Esophagus squamous epithelium (tissue), 5 donors: ENCODE measurements at places on chromosomes 6 and 20. TPM values are rescaled to one million over a fixed set of nuclear protein-coding genes. Genes with fewer than 3 reads are reported as not detected.

The RAET1L gene
- 50.0 TPM for total RNA-seq

The THEMIS gene
- total RNA-seq = 0.91 TPM

The FOXQ1 gene
- 10.1 TPM for total RNA-seq

DNA sequence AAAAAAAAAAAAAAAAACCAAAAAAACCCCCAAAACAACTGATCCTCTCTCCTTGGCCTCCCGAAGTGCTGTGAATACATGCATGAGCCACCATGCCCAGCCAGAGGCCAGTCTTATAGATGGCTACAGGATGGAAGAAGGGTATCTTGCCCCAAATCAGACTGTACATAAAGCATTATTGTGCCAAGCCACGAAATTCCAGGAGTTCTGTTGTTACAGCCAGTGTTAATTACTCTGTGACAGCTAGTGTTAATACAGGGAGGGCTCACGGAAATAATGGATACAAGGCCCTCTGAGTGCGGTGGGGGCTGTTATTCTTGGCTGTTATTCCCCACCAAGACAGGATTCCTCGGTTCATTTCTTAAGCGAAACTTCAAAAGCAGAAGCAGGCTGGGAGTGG, 1.4 kb upstream of the CLPSL2 start:
- no peaks in the 10 kb centered on the region for H3K36me3 ChIP-seq
- no peak for DNase-seq
- H3K27ac ChIP-seq = no peak overlapping the region
- H3K4me1 ChIP-seq = peaks cover 9% of the 10 kb centered on the region
- H3K4me3 ChIP-seq = no peak overlapping the region

DNA sequence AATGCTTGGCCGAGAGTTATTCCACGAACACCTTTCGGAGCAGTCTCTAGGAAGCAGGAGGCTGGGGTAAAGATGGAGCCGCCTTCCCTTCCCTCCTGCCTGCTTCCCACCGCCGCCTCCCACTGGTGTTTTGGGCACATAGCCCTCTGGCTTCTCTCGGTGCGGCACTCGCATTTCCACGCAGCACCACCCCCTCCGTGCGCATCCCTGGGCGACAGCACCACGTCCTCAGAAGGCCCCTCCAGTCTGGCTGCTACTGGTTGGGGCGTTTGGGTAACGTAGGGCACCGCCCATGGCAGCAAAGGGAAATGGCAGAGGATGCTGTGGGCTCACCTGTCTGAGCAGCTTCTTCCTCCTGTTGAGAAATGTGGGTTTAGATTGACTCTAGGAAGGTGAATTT, 2.4 kb downstream of the COL20A1 start:
- DNase-seq = no peak
- peaks cover 9% of the 10 kb centered on the region for H3K27me3 ChIP-seq
- no peaks in the 10 kb centered on the region for H3K4me1 ChIP-seq
- H3K27ac ChIP-seq = no peak overlapping the region

DNA sequence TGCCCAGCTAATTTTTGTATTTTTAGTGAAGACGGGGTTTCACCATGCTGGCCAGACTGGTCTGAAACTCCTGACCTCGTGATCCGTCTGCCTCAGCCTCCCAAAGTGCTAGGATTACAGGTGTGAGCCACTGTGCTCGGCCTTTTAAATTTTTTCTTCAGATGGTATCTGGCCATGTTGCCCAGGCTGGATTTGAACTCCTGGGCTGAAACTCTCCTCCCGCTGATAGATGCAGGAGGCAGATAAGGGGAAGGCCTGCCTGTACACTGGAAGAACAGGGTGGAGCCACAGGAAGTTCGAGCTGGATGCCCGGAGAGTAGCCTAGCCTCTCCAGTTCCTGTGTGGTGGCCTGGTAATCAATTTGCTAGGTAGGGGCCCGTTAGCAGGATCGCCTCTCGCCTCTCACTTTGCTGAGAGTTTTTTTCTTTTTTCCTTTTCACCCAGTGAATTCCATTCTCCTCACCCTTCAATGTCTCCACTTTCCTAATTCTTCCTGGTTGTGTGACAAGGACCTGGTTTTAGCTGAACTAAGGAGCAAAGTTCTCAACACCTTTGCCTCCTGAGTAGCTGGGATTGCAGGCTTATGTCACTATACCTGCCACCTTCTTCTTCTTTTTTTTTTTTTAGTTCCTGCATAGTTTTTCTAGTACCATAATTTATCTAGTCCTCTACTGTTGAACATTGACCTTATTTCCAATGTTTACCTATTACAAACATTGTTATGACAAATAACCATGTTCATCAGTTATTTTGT, 19.4 kb upstream of the ITCH start:
- no peaks in the 10 kb centered on the region for H3K36me3 ChIP-seq
- peaks cover 12% of the 10 kb centered on the region for H3K4me1 ChIP-seq
- no peak for DNase-seq

GRCh38 chr6:122719176-122719575, 60.3 kb upstream of the FABP7 start:
- H3K27ac ChIP-seq = no peak overlapping the region
- no peak for DNase-seq
- no peaks in the 10 kb centered on the region for H3K36me3 ChIP-seq
- H3K4me1 ChIP-seq = no peaks in the 10 kb centered on the region

DNA sequence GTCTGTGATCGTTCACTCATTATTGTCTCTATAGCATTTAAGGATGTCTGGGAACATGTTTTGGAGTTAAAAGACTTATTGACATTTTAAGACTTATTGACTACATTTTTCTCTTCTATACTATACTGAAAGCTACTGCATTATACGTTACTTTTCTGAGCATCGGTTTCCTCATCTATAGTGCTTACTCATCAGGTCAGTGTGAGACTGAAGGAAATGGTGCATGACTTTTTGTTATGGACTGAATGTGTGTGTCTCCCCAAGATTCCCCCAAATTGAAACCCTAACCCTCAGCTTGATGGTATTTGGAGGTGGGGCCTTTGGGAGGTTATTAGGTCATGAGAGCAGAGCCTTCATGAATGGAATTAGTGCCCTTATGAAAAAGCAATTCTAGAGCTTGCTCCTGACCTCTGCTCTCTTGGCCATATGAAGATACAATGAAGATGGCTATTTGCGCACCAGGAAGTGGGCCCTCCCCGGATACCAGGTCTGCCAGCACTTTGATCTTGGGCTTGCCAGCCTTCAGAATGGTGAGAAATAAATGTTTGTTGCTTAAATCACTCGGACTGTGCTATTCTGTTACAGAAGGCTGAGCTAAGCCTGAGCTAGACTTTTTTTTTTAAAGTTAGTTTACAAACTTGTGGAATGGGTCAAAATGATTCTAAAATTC, 243.7 kb upstream of the RREB1 start:
- H3K27me3 ChIP-seq = no peaks in the 10 kb centered on the region
- H3K4me3 ChIP-seq = no peak overlapping the region
- no peak for DNase-seq
- no peaks in the 10 kb centered on the region for H3K4me1 ChIP-seq
- H3K36me3 ChIP-seq = no peaks in the 10 kb centered on the region

GRCh38 chr6:52672412-52673025, 1.6 kb downstream of the TMEM14A start:
- peaks cover 15% of the 10 kb centered on the region for H3K36me3 ChIP-seq
- H3K27me3 ChIP-seq = no peaks in the 10 kb centered on the region
- DNase-seq = no peak

- no peak overlapping the region for H3K27ac ChIP-seq
- no peak overlapping the region for H3K4me3 ChIP-seq
- H3K4me1 ChIP-seq = peaks cover 54% of the 10 kb centered on the region
- no peak for DNase-seq
Measured at GRCh38 chr20:62136283-62137091, 6.7 kb downstream of the PSMA7 start.

GRCh38 chr6:33075568-33076405, at the start of gene HLA-DPB1:
Gene HLA-DPB1, plus strand, starts transcription at chr6:33075990. Its CDS starts 52 bp downstream, at chr6:33076042.
- H3K27ac ChIP-seq = peak within 1 kb of the TSS; percentile 74
- no peak for DNase-seq
- peaks cover 4% of the 10 kb centered on the region for H3K4me1 ChIP-seq

- H3K27ac ChIP-seq = no peak overlapping the region
- no peak for DNase-seq
- no peaks in the 10 kb centered on the region for H3K27me3 ChIP-seq
- no peaks in the 10 kb centered on the region for H3K36me3 ChIP-seq
- H3K4me1 ChIP-seq = no peaks in the 10 kb centered on the region
Measured at GRCh38 chr6:162917506-162917905, 189.7 kb downstream of the PACRG start.
